Stimulated activated CD8-positive, alpha-beta memory T cell treated with anti-CD3 and anti-CD28 coated beads, Interleukin-7, amount 100 ng/mL, for 4 hours (primary cell): ENCODE measurements at places on chromosomes 7 and 10.

DNA sequence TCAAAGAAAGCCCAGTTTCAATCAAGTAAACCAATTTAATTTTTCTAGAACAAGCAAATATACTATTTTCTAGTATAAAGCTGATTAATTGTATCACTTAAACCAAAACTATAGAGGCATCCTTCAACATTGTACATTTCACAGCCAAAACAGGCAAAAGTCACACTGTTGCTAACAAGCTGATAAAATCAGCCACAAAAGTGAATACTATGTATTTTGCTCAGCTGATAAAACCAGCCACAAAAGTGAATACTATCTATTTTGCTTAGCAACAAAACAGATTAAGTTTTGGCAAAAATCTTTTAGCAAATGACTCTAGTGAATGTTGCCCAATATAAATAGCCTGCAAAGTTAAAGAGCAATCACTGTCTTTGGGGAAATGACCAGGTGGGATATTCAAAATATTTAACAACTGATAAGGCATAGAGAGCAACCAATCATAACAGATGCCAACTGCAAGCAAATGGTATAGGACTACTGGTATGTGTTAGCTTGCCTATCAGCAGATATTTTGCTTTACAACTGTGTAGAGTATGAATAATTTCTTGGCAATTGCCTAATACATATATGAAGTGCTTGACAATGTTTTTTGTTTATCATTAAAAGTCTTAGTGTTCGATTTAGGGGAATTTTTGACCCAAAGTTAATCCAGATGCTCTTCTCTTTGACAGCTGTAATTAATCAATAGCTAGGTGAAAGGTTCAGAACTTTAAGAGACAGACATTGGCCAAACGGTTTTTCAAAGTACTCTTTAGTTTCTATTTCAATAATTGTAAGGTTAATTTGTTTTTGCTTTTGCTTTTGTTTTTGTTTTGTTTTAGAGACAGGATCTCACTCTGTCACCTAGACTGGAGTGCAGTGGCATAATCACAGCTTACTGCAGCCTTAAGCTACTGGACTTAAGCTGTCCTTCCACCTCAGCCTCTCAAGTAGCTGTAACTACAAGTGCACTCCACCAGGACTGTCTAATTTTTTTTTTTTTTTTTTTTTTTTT, 44.4 kb upstream of the SP4 start:
- no peak for DNase-seq

GRCh38 chr7:28065308-28065707, 115.3 kb downstream of the JAZF1 start:
- DNase-seq = no peak

- DNase-seq = no peak
Observed at GRCh38 chr7:87411186-87411585, 64.3 kb downstream of the ABCB4 start.

- DNase-seq = no peak
Observed at GRCh38 chr7:12281038-12281437, 69.9 kb downstream of the TMEM106B start.

- DNase-seq = no peak
Observed at GRCh38 chr7:148367731-148368475, 222.7 kb upstream of the C7orf33 start.

GRCh38 chr10:1078668-1079067, 22.5 kb downstream of the WDR37 start:
- DNase-seq = no peak

- no peak for DNase-seq
Observed at GRCh38 chr10:69315610-69316312, 37.5 kb downstream of the HK1 start.

- DNase-seq = no peak
Observed at GRCh38 chr10:71444284-71445054, 47.7 kb downstream of the CDH23 start.
